ENCODE measurements at places on chromosomes 5 and 9. TPM values are rescaled to one million over a fixed set of nuclear protein-coding genes. Genes with fewer than 3 reads are reported as not detected.
A peak's percentile ranks its signal among the peaks of the same experiment; 100 is the strongest.

- no peak for DNase-seq
These were observed 131.2 kb downstream of the SPOCK1 start for GRCh38 chr5:137367951-137368350.

DNA sequence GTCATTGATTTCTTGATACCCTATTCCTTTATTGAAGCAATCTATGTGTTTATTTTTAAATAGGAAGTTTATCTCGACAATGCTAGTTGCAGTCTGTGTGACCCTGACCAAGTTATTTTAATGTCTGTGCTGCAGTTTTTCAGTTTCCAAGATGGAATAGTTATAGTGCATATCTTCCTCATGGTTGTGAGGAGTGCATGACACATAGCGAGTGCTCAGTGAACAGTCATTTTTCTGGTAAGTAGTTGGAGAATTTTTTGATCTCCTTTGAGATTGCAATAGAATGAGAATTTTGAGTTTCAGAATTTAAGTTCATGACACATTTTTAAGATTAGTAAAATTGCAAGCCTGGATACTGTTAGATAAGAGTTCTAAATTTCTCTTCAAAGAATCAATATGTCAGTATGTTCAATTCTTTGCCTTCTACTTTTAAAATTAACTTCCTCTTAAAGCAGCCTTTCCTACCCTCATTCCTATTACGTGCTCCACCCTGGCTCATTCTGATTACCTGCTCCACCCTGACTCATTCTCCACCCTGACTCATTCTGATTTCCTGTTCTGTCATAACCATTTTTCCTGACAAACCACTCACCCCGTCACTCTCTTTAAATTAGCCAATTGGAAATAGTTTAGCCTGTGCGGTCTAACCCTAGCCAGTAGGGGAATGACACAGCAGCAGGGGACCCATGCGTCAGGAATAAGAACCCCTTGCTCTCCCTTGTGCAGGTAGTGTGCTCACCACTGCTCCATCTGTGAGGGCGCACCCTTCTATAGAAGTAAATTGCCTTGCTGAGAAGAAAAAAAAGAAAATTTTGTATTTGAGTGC is 30.7 kb downstream of the SPIN1 start:
- DNase-seq: no peak

DNA sequence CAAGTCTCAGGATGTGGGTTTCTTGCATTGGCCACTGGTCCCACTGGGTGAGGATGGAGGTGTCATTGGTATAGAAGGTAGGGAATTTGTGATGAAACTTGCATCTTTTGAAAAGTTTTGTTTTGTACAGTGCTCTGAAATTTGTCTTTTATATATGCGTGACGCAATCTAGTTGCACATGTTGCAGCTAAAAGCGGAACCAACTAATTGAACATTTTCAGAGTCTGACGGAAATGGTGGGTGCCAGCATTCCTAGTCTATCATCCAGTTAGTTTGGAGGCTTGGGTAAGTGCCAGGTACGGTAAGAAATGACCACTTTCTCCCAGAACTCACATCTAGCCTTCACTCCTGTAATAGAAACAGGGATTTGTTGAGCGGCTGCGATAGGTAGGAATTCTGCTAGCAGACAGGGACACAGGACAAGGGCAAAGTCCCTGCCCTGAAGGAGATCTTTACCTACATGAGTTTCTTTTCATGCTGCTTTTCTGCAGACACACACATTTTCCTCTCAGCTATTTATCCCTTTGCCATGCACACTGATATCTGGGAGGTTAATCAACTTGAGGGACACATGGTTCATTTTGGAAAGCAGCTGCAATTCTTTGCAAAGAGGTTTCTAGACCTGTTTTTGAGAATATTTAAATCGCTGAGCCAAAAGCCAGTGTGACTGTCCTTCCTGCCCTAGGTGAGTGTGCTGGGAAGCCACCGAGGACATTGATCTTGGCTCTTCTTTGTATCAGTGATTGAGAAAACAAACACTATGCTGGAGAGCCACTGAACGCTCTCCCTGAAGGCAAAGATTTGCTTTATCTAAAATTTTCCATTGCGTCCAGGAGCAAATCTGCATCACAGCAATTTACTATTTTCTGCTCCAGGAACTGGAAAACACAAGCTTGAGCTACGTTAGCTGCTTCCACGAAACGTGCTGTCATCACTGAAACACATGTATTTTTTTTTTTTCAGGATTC is 89.7 kb downstream of the DAP start:
- no peak for DNase-seq

Gene CDC20B
- not detected for total RNA-seq

GRCh38 chr5:159310511-159310910 is 19.8 kb downstream of the IL12B start:
- DNase-seq: peak; percentile 78

- DNase-seq: no peak
These were observed 252.0 kb upstream of the GAS1 start for GRCh38 chr9:87199278-87199677.

GRCh38 chr9:91346644-91347043 is 15.1 kb downstream of the AUH start:
- peak; percentile 7 for DNase-seq

DNA sequence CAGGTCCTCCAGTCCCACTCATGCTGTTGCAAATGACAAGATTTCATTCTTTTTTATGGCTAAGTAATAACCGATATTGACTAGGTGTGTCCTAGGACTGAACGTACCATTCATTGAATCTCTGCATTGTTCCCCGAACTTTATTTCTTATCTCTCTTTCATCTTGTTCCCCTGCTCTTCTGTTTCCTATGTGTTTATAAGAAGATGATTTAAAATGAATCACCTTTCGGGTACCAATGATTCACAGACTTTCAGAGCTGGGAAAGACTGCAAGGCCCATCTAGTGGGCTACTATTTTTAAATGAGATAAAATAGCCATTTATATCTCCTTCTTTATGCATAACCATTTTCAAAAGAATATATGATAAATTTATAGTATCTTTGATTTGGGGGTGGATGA is 133.0 kb downstream of the CDH18 start:
- no peak for DNase-seq

Gene UGT3A1
- total RNA-seq: 3.1 TPM

DNA sequence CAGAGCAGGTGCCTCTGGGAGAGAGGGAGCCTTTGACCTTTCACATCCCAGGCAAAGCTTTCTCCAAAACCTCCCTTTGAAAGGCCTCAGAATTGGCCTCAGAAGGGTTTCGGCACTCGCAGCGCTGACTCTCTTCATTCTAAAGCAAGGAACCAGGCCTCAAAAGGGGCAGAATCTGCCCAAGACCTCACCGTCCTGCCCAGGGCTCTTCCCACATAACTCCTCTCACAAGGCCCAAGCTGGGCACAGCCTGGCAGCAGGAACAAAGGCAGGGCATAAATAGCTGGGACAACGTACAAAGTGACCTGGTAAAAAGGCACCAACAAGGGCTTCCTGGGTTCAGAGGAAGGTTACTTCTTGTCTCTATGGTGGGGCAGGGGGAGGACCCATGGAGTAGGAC is 166.3 kb upstream of the FSTL4 start:
- DNase-seq: no peak

Gene AK1
- 6.7 TPM for total RNA-seq
